ENCODE measurements at places on chromosomes 3 and 15. TPM values are rescaled to one million over a fixed set of nuclear protein-coding genes. Genes with fewer than 3 reads are reported as not detected.

DNA sequence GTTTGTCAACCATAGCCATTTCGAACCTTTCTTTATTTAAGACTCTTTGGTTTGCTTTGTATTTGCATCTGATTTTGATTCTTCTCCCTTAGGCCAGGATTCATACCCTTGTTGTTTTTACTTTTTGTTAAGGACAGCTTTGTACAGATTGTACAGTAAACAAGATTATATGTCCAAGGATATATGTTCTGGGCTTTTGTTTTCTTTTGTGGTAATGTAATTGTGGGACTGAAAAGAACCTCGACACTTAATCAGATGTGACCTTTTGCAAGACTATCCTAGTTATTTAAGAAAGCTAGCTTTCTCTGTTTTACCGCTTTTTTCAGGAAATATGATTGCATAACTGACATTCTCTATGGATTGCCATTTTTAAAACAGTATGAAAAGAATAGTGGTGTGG lies 67.0 kb upstream of the SAMMSON start:
- H3K36me3 ChIP-seq = no peaks in the 10 kb centered on the region
- H3K4me1 ChIP-seq = no peaks in the 10 kb centered on the region
- DNase-seq = no peak
- H3K27ac ChIP-seq = no peak overlapping the region

DNA sequence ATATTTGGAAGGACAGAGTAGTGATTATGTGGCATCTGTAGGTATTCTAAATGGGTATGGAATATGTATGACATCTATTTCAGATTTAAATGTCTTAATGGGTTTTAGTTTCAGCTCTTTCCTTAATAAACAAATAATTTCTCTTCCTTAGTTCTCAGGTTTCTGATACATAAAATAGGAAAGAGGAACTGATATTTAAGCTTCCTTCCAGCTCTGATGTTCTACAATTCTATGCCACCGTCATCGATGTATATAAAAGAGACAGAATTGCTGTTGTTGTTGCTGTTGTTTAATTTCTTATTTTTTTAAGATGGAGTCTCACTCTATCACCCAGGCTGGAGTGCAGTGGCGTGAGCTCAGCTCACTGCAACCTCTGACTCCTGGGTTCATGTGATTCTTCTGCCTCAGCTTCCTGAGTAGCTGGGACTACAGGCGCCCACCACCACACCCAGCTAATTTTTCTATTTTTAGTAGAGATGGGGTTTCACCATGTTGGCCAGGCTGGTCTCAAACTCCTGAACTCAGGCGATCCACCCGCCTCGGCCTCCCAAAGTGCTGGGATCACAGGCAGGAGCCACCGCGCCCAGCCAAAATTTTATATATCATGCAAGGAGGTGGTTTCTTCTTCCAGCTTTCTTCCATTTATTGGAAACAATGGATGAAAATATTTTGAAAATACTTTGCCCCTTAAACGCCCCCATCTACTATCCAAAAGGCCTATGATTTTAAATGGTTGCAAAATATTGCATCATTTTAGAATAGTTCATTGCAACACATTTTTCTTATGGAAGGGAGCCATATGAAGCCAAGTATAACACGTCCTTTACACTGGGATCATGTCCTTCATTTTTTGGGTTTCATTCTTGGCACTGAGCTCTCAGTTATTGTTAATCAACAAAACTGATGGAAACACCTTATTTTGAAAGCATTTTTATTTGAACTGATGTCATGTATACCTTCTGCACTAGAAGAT lies 13.9 kb upstream of the C15orf61 start:
- H3K27ac ChIP-seq = no peak overlapping the region

- H3K27me3 ChIP-seq = no peaks in the 10 kb centered on the region
- H3K4me3 ChIP-seq = no peak overlapping the region
- no peak overlapping the region for H3K27ac ChIP-seq
- H3K36me3 ChIP-seq = no peaks in the 10 kb centered on the region
- no peaks in the 10 kb centered on the region for H3K4me1 ChIP-seq
Observed at GRCh38 chr3:141103503-141103902, 52.4 kb downstream of the SPSB4 start.

GRCh38 chr15:44882499-44882968 lies 74.0 kb upstream of the TERB2 start:
- no peak overlapping the region for H3K27ac ChIP-seq
- no peaks in the 10 kb centered on the region for H3K4me1 ChIP-seq
- no peaks in the 10 kb centered on the region for H3K27me3 ChIP-seq
- H3K36me3 ChIP-seq = no peaks in the 10 kb centered on the region
- H3K4me3 ChIP-seq = no peak overlapping the region
- DNase-seq = no peak

- H3K36me3 ChIP-seq = no peaks in the 10 kb centered on the region
- no peak for DNase-seq
- H3K4me1 ChIP-seq = no peaks in the 10 kb centered on the region
- no peaks in the 10 kb centered on the region for H3K27me3 ChIP-seq
- no peak overlapping the region for H3K27ac ChIP-seq
- H3K4me3 ChIP-seq = no peak overlapping the region
Observed at GRCh38 chr3:134345202-134345601, 29.0 kb downstream of the AMOTL2 start.

ENTPD3 gene
- total RNA-seq = not detected

Measured in naive thymus-derived CD4-positive, alpha-beta T cell (primary cell).